ENCODE measurements at places on chromosomes 11 and 22.
A peak's percentile ranks its signal among the peaks of the same experiment; 100 is the strongest.

GRCh38 chr11:100734743-100735527, 47.8 kb downstream of the ARHGAP42 start:
- DNase-seq: no peak

DNA sequence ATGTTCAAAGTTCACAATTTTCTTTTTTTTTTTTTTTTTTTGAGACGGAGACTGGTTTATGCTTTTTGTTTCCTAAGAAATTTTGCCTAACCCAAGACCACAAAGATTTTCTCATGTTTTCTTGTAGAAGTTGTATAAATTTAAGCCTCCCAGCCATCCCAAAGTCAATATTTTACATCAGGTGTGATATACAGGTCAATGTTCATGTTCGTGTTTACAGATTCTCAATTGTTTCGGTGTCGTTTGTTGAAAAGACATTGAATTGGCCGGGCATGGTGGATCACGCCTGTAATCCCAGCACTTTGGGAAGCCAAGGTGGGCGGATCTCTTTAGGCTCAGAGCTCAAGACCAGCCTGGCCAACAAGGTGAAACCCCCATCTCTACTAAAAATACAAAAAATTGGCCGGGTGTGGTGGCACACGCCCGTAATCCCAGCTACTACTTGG, 15.4 kb downstream of the FRMD8 start:
- DNase-seq: no peak

GRCh38 chr11:118276422-118276821, 12.3 kb upstream of the MPZL2 start:
- DNase-seq: no peak

- DNase-seq: no peak
Observed at GRCh38 chr11:58142761-58143160, 17.4 kb upstream of the OR9I1 start.

- no peak for DNase-seq
Observed at GRCh38 chr22:25109878-25110595, 89.6 kb upstream of the CRYBB3 start.

- DNase-seq: no peak
Observed at GRCh38 chr11:126968915-126969314, 31.7 kb downstream of the KIRREL3 start.

DNA sequence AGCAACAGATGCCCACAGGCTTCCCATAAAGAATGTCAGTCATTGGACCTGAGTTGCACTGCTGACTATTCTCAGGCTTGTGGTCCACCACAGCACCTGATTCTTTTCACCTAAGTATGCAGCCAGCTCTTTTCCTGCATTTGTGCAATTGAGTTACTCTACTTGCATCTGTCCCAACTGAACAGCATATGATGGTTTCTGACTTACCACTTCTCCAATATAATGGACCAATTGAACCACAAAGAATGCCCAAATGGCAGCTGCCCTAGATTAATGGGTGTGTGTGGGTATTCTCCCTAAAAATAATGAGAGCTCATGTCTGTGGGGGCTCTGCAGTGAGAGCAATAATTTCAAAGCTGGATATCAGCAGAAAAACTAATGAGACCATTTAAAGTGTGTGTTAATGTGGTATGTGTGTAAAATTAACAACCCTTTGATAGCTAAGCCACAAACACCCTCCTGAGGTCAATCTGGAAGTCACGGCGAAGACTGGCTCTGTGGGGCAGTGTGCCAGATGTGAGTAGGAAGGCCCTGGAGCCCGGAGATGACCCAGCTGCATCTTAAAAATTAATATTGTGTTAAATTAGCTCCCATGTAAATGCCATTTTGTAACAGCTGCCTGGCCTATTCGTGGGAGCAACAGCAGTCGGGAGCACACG, 43.8 kb downstream of the SC5D start:
- no peak for DNase-seq

GRCh38 chr11:27028561-27028965, 12.1 kb upstream of the BBOX1 start:
- DNase-seq: no peak

DNA sequence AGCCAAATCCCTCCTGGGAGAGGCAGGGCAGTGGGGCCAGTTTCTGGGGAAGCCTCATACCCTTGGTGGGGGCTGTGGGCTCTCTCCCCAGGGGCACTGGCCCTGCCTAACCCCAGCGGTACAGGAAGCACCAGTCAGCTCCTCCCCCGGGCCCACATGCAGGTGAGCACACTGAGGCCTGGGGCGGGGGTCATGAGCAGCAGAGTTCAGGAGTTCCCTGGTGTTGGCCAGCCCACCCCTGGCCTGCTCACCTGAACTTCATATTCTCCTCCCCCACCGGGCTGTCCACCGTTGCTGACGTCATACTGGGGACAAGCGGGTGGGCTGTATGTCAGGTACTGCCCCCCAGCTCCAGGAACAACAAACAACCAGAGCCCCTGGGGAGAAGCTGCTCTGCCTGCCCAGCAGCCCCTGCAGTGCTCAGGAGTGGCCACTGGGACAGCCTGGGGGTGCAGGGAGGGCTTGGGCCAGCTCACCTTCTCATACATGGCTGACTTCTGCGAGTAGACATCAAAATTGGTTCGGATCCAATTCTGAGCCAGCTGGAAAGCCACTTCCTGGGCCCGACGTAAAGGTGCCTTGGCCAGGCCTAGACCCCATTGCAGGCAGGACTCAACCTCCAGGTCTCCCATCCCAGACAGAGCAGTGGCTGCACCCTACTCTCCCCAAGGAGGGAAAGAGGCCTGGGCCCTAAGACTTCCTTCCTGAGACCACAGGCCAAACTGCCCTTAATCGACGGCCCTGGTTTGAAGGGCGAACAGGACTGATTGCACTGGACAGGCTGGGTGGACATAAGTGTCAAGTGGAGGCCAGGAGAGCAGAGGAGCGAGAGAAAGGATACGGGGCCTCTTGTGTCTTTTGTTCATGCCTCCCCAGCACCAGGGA, 20.8 kb downstream of the TREH start:
- DNase-seq: no peak

DNA sequence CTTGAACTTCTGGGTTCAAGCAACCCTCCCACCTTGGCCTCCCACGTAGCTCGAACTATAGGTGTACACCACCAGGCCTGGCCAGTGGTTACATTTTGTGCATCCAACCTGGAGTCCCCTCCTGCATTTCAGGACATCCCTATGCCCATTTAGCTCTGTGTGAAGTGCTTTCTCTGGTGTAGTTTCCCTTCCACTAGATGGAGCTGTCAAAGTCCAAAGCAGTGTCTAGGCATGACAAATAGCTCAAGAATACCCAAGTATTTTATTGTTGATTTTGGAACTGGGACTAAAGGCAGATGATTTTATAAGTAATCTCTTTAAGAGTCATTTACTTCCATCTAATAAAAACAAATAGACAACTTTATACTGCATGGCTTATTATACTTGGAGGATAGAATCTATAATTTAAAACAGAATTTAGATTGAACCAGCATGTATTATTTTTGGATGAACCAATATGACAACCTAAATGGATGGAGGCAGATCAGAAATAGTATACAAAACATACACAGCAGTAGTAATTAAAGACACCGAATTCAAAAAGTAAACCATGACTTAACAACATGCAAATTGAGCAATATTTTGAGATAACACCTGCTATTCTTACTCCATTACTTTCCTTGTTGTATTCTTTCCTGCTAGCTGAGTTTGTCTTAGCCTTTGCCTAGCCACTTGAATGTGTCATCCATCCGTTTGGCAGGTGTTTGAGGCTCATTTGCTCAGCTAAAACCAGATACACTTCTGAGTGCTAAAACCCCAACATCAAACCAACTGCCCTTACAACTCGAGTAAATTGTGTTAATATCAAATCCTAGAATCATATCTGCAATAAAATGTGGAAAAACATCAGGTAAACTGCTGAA, 37.7 kb downstream of the EIF4ENIF1 start:
- no peak for DNase-seq

- no peak for DNase-seq
Observed at GRCh38 chr11:68118706-68119448, 2.3 kb downstream of the CHKA start.

- DNase-seq: no peak
Observed at GRCh38 chr22:30855677-30856518, 112.7 kb downstream of the MORC2 start.

- no peak for DNase-seq
Observed at GRCh38 chr22:35597692-35598395, 19.3 kb downstream of the MB start.

DNA sequence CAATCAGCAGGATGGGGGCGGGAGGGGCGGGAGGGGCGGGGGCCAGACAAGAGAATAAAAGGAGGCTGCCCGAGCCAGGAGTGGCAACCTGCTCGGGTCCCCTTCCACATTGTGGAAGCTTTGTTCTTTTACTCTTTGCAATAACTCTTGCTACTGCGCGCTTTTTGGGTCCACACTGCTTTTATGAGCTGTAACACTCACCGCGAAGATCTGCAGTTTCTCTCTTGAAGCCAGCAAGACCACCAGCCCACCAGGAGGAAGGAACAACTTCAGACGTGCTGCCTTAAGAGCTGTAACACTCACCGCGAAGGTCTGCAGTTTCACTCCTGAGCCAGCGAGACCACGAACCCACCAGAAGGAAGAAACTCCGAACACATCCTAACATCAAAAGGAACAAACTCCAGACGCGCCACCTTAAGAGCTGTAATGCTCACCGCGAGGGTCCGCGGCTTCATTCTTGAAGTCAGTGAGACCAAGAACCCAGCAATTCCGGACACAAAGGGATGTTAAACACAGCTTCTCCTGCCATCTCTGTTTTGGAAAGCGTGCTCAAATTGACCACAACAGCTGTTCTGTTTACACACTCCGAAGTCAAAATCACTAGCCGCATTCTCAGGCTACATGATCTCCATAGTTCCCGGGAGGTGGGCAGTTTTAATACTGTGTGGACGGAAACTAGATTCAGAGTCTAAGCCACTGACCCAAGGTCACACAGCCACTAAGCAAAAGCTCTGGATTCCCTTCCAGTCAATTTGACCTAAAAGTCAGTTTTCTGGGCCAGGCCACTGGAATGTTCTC, 11.9 kb downstream of the PLAAT2 start:
- no peak for DNase-seq

DNA sequence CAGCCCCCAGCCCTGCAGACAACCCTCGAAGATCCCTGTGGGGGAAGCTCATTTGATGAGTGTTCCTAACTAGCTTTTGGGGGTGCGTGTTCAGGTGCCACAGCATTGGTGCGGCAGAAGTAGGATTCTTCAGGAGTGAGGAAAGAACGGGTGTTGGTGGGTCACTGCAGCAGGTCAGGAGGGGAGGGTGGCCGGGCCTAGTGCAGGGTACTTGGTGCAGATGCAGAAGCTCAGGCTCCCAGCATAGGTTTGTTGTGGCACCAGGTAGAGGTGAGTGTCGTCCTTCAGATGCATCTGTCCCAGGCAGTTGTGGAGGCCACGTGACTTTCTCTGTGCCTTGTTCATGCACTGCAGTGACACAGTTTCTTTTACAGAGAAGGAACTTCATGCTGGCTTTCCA, 15.1 kb upstream of the ADORA2A start:
- DNase-seq: peak; percentile 4

DNA sequence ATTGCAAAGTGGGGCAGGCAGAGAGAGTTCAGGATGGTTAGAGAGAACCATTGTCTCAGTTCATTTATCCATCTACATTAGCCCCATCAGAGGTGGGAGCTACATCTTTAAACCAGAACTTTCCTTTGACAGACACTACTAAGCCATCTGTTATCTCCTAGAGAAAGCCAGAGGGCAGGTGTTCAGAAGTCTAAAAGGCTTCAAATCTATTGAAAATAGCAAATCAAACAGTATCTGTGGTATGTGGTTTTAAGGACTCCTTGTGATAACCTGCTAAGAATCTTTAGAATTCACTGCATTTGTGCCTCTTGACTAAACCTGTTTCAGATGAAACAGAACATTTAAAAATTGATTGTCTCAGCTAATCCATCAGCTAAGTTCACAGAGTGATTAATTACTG, 43.9 kb upstream of the PARVG start:
- no peak for DNase-seq
